ENCODE measurements at places on chromosomes 1 and 21. TPM values are rescaled to one million over a fixed set of nuclear protein-coding genes. Genes with fewer than 3 reads are reported as not detected.

- H3K27ac ChIP-seq, result no peak overlapping the region
- H3K4me3 ChIP-seq, result no peak overlapping the region
- DNase-seq, result no peak
- no peaks in the 10 kb centered on the region for H3K36me3 ChIP-seq
- no peaks in the 10 kb centered on the region for H3K27me3 ChIP-seq
Observed at GRCh38 chr1:109243221-109243620, 6.1 kb upstream of the CELSR2 start.

- peak overlapping the region; percentile 97 for H3K4me3 ChIP-seq
- DNase-seq, result no peak
- H3K36me3 ChIP-seq, result peaks cover 17% of the 10 kb centered on the region
- H3K4me1 ChIP-seq, result peaks cover 23% of the 10 kb centered on the region
- no peaks in the 10 kb centered on the region for H3K27me3 ChIP-seq
- H3K27ac ChIP-seq, result peak overlapping the region; percentile 92
Observed at GRCh38 chr1:155272466-155273342, 600 bp downstream of the CLK2 start.

- peak overlapping the region; percentile 84 for H3K4me3 ChIP-seq
- DNase-seq, result no peak
- H3K27ac ChIP-seq, result peak overlapping the region; percentile 88
- H3K27me3 ChIP-seq, result no peaks in the 10 kb centered on the region
- no peaks in the 10 kb centered on the region for H3K36me3 ChIP-seq
Observed at GRCh38 chr21:37564341-37564923, 197.9 kb downstream of the DYRK1A start.

DNA sequence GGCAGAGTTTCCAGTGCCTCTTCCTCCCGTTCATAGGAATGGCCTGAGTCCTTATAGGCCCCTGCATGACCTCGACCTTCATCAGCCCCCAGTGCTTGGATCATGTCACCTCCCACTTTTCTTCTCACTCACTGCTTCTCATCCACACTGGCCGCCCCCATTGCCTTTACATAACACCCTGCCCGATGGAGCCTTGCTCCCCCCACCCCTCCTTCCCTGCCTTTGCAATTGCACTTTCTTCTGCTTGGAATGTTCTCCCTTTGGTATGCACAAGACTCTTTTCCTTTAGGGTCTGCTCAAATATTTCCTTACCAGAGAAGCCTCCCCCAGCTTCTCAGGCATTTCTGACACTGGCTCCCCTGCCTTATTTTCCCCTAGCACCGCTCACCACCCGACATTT is 125.2 kb upstream of the KCNJ6 start:
- no peak overlapping the region for H3K4me3 ChIP-seq
- H3K27me3 ChIP-seq, result peaks cover 3% of the 10 kb centered on the region
- DNase-seq, result no peak
- no peaks in the 10 kb centered on the region for H3K4me1 ChIP-seq
- no peaks in the 10 kb centered on the region for H3K36me3 ChIP-seq

DNA sequence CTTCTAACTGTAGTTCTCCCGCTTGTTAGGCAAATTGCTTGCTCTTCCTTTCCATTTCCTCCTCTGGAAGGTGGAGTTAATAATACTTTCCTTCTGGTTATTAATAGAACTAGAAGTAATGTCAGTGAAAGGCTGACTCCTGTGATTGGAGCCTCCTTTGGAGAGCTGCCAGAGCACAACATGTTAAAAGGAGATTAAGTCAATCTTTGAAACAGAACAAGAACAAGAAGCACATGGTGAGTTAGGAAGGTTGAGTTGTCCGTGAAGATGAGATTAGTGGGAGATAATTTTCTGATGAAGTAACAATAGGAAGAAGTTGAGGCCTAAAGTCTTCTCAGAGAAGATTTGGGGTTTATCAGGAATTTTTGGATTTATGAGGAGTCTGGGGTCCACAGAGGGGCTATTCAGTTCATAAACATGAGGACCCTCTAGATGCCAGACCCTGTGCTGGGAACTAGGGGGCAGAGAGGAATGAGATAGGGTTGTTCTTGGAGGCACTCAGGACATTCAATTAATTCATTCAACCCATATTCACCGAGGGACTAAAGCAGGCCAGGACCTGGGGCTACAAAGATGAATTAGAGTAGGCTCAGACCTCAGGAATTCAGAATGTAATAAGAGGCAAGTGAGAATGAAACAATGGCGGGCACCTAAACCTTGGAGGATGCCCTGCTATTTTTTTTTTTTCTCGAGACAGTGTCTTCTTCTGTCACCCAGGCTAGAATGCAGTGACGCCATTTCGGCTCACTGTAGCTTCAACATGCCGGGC is 40.7 kb upstream of the DHCR24 start:
- H3K36me3 ChIP-seq, result no peaks in the 10 kb centered on the region
- DNase-seq, result no peak
- H3K4me3 ChIP-seq, result no peak overlapping the region
- H3K27ac ChIP-seq, result no peak overlapping the region
- peaks cover 5% of the 10 kb centered on the region for H3K4me1 ChIP-seq

- no peaks in the 10 kb centered on the region for H3K27me3 ChIP-seq
- H3K4me3 ChIP-seq, result no peak overlapping the region
- no peaks in the 10 kb centered on the region for H3K36me3 ChIP-seq
- no peak for DNase-seq
- H3K4me1 ChIP-seq, result no peaks in the 10 kb centered on the region
- no peak overlapping the region for H3K27ac ChIP-seq
Observed at GRCh38 chr1:154831462-154831861, 38.6 kb downstream of the KCNN3 start.

GRCh38 chr1:77757066-77757584 is 2.5 kb downstream of the USP33 start:
- H3K27ac ChIP-seq, result no peak overlapping the region
- peaks cover 36% of the 10 kb centered on the region for H3K4me1 ChIP-seq
- H3K36me3 ChIP-seq, result no peaks in the 10 kb centered on the region
- no peaks in the 10 kb centered on the region for H3K27me3 ChIP-seq

- no peaks in the 10 kb centered on the region for H3K4me1 ChIP-seq
- H3K4me3 ChIP-seq, result no peak overlapping the region
- no peak for DNase-seq
Observed at GRCh38 chr1:66767626-66768025, 15.4 kb downstream of the DYNLT5 start.

DNA sequence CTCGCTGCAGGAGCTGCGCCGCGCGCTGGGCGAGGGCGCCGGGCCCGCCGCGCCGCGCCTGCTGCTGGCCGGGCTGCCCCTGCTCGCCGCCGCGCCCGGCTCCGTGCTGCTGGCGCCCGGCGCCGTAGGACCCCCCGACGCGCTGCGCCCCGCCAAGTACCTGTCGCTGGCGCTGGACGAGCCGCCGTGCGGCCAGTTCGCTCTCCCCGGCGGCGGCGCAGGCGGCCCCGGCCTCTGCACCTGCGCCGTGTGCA is 730 bp downstream of the OLIG1 start:
- no peaks in the 10 kb centered on the region for H3K36me3 ChIP-seq
- peaks cover 15% of the 10 kb centered on the region for H3K27me3 ChIP-seq
- no peak for DNase-seq

DNA sequence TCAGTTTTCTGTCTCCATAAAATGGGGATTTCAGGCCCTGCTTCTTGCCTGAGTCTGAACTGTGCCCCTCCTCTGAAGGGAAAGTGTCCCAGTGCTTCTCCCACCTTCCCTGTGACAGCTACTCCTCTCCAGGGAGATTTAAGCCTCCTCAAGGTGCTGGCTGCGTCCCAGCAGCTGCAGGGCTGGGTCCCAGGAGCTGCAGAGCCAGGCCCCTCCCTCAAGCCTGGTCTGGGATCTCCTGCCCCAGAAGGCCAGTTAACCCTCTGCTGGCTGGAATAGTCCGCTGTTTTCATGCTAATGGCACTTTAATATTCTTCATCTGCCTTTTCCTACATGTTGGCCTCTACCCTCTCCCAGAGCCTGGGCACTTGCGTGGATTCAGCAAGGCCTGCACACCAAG is 99.0 kb downstream of the PLXNA2 start:
- no peak overlapping the region for H3K27ac ChIP-seq
- no peak overlapping the region for H3K4me3 ChIP-seq
- peaks cover 4% of the 10 kb centered on the region for H3K4me1 ChIP-seq

- peaks cover 14% of the 10 kb centered on the region for H3K36me3 ChIP-seq
- no peak for DNase-seq
- no peak overlapping the region for H3K4me3 ChIP-seq
- no peaks in the 10 kb centered on the region for H3K4me1 ChIP-seq
Observed at GRCh38 chr1:183143576-183144315, 42.3 kb upstream of the LAMC2 start.

- DNase-seq, result peak; percentile 29
- no peak overlapping the region for H3K4me3 ChIP-seq
- no peak overlapping the region for H3K27ac ChIP-seq
- H3K4me1 ChIP-seq, result no peaks in the 10 kb centered on the region
- no peaks in the 10 kb centered on the region for H3K27me3 ChIP-seq
Observed at GRCh38 chr1:227895828-227896685, 51.7 kb downstream of the WNT9A start.

GRCh38 chr1:243438815-243439214 is 183.0 kb downstream of the SDCCAG8 start:
- H3K27me3 ChIP-seq, result no peaks in the 10 kb centered on the region
- H3K27ac ChIP-seq, result no peak overlapping the region
- peaks cover 8% of the 10 kb centered on the region for H3K4me1 ChIP-seq
- H3K36me3 ChIP-seq, result no peaks in the 10 kb centered on the region
- no peak for DNase-seq
- no peak overlapping the region for H3K4me3 ChIP-seq

DNA sequence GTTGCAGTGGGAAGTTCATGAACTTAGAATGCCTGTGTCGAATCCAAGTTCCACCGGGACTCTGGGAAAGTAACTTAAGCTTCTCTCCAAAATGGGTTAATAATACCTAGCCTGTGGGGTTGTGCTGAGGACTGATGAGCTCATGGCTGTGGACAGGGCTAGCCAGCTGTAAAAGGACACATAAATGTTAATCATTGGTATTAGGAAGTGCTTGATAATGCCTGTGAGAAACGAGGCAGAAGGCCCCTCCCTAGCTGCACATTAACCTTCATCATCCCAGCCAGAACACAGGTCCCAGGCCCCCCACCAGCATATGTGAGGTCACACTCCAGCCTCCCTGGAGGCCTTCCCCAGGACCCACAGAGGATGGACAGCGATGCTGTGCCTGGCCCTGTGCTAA is 789 bp upstream of the GJB4 start:
- H3K4me1 ChIP-seq, result no peaks in the 10 kb centered on the region
- no peak overlapping the region for H3K27ac ChIP-seq
- H3K27me3 ChIP-seq, result no peaks in the 10 kb centered on the region
- H3K36me3 ChIP-seq, result no peaks in the 10 kb centered on the region
- H3K4me3 ChIP-seq, result no peak overlapping the region
- no peak for DNase-seq

DNA sequence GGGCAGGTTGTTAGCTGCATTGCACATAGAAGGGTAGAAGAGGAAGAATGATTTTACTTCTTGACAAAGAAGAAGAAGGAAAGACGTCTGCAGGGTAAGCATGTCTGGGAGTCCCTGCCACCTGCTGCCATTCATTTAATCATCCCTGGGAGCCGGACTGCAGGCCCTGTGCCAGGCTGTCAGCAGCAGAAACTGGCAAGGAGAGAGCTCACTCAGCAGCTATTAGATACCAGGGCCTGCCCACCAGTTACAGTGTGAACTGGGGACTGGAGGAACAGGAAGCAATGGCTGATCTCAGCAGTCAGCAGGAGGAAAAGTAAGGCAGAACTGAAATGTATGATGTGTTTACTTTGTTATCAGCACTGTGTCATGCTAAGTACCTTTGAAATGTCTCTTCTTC is 75.7 kb upstream of the C1orf87 start:
- DNase-seq, result no peak
- no peaks in the 10 kb centered on the region for H3K4me1 ChIP-seq
- H3K36me3 ChIP-seq, result no peaks in the 10 kb centered on the region
- H3K27me3 ChIP-seq, result no peaks in the 10 kb centered on the region

DNA sequence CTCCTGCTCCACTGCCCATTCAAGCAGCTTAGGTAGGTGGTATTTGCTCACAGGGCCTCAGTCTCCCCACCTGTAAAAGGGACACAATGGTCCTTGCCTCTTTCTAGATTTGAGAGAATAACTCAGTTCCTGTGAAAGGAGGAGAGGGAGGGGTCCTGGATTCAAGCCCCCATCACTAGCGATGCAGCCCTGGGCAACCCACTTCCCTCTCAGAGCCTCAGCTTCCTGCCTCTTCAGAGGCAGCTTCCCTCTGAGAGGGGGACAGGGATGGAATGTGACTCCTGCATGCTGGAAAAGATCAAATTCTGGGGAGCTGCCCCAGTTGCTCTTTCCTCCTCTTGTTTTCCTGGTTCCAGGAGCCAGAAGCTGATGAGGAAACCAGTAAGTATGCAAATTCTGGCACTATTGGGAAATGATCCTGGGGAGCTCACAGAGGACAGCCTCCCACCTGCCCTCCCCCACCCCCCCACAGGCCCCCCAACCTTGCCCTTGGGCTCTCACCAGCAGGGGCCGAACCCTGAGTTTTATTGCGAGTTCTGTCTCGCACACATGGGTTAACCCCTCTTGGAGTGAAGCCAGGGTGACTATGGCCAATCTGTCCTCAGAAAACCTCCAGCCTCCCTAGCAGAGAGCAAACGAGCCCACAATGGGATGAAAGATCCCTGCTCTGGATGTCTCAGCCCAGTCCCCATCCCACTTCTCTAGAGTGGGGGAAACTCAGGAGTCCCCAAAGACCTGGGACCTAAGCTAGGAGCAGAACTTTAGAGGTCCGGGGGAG is 11.7 kb downstream of the ZC3H12A start:
- no peak for DNase-seq
- H3K36me3 ChIP-seq, result peaks cover 13% of the 10 kb centered on the region
- H3K4me1 ChIP-seq, result peaks cover 11% of the 10 kb centered on the region
- no peak overlapping the region for H3K4me3 ChIP-seq

Gene TTC34
- total RNA-seq, result 0.25 TPM

Gene CHIA
- not detected for total RNA-seq

Gene RO60
- total RNA-seq, result 121 TPM

Gene PM20D1
- 0.14 TPM for total RNA-seq

Gene ODF2L
- total RNA-seq, result 6.2 TPM

Gene OXCT2
- 0.14 TPM for total RNA-seq

Gene EGLN1
- 26.1 TPM for total RNA-seq

Measured in liver (tissue), 10 donors.